Activated CD8-positive, alpha-beta memory T cell treated with anti-CD3 and anti-CD28 coated beads, Interleukin-2, amount 50 U/mL, for 4 hours (primary cell): ENCODE measurements at places on chromosomes 5 and 9.

DNA sequence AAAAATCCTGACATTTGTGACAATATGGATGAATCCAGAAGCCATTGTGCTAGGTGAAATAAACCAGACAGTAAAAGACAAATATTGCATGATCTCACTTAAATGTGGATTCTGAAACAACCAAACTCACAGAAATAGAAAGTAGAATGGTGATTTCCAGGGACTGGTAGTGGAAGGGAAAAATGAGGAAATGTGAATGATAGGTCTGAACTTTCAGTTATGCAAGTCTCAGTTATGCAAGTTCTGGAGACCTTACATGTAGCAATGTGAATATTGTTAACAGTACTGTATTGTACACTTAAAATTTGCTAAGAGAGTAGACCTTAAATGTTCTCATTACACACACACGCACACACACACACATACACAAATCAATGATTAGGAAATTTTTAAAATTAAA lies 84.9 kb downstream of the SLCO4C1 start:
- DNase-seq = no peak

DNA sequence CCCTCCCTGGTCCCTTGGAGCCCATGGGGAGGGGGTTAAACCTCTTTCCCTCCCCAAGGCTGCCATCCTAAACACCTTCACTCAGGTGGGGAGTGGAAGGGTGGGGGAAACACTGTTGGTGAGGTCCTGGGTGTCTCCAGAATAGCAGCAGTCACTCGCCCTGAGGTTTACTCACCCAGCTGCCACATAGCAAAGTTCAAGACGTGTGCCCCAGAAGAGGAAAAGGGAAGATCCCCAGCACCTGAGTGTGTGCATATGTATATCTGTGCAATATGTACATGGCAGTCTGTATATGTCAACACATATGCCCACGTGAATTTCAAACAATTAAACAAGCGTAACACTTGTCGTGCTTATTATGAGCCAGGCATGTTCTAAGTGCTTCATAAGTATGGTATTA lies 31.3 kb upstream of the SMU1 start:
- no peak for DNase-seq

DNA sequence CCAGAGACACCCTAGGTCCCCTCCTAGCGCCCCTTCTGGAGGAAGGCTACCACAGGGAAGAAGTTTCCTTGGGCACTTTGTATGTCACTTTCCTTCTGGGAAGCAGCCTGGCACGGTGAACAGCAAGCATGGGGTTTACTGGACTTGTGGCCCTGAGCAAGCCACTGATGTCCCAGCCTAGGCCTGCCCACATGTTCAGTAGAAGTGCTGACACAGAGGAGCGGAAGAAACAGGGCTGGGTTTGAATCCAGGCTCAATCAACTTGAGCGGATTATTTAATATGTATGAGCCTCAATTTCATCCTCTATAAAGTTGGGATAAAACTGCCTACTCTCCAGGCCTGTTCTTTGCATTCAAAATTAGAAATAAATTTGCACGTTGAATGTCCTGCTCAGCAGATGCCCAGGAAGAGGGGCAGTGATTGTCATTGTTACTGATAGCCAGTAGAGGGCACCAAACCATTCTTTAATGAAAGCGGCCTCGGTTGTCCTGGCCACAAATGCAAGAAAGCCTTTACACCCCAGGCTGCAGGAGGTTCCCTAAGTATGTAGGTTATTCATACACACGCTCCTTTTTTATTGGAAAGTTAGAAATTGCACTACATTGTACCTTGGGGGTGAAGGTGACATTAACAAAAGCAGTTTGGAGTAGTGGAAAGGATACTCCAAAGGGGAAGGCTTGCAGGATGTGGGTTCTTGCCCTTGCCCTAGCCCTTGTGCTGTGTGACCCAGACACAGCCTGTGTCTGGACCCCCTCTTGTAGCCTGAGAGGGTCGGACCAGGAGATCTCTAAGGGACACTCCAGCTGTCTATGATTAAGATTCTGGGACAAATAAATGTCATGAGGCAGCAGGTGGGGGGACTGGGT lies 13.4 kb upstream of the XPA start:
- peak; percentile 29 for DNase-seq

- no peak for DNase-seq
These were observed 63.1 kb upstream of the CXCL14 start for GRCh38 chr5:135641734-135642487.

- DNase-seq = no peak
These were observed 122.3 kb downstream of the SPATA31D1 start for GRCh38 chr9:82110881-82111280.

DNA sequence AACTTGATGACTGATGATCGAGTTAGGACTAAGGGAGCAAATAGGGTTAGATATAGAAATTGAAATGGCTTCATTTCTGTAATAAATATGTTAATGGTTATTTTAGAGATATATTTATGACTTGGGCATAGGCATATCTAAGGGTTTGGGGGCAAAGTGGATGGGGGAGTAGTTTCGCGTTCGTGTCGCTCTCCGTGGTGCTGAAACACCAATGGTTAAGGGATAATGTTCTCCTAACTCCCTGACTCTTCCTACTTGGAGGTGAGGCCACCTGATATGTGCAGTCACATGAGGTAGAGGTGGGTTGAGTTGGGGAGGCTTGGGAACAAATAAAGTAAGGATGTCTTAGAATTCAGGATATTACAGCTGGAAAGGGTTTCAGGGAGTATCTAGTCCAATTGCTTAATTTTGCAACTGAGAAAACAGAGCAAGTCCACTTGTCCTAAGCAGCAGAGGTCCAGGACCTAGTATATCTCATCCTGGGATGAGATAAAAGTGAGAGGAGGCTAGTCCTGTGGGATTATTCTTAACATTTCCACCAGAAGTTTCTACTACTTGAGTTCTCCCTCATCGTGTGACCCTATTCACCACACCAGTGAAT lies 44.0 kb upstream of the MAP1B start:
- DNase-seq = no peak

- DNase-seq = no peak
These were observed 182.2 kb upstream of the ISL1 start for GRCh38 chr5:51201024-51201423.

- DNase-seq = peak; percentile 11
These were observed 105.1 kb downstream of the PHF2 start for GRCh38 chr9:93681269-93682154.

GRCh38 chr9:89021154-89021803 lies 30.0 kb downstream of the S1PR3 start:
- no peak for DNase-seq

DNA sequence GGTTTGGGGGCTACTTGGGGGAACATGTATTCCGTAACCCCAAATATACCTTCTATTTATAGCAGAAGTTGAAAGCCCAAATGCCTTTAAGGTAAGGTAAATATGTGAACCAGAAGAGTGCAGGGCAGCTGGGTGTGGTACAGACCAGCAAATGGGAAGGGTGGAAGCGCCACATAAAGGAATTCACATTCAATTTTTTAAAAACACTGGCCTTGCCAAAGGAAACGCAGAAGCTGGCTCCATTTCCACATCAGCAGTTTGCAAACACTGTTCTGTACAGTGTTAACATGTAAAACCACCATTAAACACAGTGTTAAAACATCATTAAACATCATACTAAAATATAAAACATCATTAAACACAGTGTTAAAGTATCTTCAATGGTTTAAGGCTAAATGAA lies 3.5 kb upstream of the BHMT start:
- DNase-seq = no peak

DNA sequence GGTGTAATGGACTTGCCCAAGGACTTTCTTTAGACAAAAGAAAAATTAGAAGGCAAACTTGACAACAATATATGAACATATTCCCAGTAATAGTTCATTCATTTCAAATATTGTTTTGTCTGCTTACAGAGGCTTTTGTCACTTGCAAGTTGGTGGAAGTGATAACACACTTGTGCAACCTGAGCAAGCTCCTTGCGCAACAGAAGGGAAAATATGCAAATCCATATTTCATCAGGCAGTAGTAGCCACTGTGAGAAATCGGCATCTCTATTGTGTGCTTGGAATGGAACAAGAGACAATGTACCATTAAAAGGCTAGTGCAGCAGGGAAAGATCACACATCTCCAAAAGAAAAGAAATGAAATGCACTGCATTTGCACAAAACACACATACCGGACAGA lies 125.3 kb upstream of the RASEF start:
- no peak for DNase-seq

DNA sequence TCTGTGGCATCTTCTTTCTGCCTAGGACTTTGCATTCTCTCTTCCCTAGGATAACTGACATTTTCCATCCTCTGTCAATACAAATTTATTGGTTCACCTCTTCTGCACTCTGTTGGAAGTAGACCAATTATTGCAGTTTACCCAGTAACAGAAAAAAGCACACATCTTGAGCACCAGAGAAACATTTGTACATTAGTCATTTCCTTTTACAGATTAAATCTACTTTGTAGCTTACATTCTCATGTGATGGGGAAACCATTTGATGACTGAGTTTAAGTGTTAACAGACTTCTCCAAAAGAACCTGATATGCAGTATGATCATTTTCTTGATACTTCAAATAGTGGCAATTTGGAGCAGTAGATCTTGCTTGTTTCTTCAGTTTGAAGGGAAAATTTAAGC lies 1098.8 kb downstream of the DTWD2 start:
- no peak for DNase-seq

GRCh38 chr5:80884929-80885328 lies 75.2 kb upstream of the RASGRF2 start:
- no peak for DNase-seq

DNA sequence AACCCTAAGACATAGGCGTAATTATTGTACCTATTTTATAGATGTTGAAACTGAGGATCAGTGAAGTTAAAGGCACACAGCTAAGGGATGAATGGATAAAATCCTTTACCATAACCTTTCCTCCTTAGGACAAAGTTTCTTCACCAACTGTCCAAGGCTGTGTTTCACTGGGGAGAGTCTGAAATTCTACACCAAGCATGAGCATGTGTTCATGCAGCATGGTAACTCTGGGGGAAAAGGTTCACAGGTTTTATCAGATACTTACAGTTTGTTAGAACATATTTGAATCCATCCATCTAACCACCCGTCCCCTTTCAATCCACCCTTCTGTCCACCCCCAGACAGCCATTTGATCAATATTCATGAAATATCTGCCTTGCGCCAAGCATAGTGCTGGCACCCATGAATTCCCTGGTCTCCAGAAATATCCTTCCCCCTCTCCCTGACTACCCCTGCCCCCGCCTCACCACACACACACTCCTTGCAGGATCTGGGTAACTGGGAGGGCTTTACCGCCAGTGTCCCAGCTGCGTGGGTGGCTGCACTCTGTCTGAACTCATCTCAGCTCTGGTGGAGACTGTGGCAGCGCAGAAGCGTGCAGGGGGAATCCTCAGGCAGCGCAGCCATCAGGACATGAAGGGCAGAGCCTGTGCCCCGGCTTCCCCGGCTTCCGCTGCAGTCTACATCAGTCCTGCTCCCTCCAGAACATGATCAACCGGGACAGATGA lies 6.3 kb upstream of the KCNIP1 start:
- DNase-seq = no peak

DNA sequence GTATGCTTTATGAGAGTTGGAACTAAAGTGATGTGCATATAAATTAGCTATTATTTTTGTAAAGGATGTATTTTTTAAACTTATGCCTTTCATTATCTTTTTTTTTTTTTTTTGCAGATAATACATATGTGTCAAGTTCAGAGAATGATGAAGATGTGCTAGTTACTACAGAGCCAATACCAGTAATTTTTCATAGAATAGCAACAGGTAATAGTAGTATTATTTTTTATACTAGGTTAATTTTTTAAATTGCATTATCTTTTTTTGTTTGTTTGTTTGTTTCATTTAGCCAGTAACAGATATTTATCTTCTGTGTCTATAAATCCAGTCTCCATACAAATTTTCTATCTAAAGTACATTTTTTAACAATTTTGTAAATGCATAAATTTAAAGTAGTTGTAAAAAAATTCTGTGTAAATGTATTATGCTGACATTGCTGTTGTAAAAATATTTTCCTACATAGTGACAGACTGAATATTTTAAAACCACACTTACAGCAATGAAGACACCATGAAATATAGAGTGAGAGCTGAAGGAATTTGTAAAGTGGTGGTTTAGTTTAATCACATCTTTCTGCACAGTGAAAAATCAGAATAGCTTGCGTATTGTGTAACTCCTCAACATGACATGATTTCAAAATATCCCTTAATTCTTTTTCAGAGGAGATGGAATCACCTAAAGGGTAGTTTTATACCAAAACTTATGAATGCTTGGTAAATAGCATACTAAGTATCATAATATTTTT lies 93.3 kb downstream of the PARP8 start:
- no peak for DNase-seq

DNA sequence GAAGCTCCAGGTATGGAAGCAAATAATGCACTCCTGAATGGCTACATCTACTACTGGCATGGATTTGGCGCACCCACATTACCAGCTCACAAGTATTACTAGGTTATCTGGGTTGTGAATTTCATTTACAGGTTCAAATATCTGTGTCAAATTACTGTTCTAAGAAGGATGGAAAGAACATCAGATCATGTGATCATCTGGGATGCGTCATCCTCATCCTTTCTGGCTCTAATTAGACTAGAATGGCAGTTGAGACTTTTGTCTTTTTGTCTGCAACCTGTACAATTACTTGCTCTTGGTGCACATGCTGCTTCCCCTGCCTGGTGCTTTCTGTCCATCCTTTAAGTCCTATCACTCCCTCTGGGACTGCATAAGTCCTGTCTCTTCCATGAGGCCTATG lies 64.1 kb downstream of the PJA2 start:
- no peak for DNase-seq

DNA sequence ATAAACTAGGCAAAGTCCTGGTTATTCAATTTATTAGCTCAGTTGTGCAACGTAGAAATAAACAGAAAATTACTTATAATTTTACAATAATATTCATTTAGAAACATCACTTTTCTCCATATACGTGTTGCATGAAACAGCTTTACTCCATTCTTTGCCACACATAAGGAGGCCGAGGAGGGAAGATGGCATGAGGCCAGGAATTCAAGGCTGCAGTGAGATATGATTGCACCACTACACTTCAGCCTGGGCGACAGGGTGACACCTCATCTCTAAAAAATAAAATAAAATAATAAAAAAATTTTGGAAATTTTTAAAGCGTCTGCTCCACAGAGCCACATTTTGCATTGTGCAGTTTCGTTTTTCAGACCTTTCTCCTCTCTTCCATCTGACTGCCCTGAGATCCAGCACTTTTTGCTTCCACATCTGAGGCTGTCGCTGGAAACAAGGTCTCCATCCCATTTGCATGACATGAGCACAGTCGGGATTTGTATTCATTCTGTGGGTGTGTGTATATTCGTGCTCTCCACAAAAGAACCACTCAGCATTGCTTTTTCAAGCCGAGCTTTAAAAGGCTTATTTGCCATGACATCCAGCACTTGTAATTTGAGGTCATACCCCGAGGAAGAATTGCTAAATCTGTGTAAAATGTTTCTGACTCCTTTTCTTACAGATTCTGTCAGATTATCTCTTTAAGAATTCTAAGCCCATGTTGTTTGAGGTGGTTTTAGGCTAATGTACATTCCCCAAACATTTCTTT lies 98.6 kb upstream of the MSX2 start:
- no peak for DNase-seq

- DNase-seq = no peak
These were observed 60.8 kb downstream of the MEGF10 start for GRCh38 chr5:127351418-127351817.
